ENCODE measurements at places on chromosomes 16 and 17. TPM values are rescaled to one million over a fixed set of nuclear protein-coding genes. Genes with fewer than 3 reads are reported as not detected.

GRCh38 chr17:33580215-33580614, 287.1 kb upstream of the ASIC2 start:
- DNase-seq, result no peak

DNA sequence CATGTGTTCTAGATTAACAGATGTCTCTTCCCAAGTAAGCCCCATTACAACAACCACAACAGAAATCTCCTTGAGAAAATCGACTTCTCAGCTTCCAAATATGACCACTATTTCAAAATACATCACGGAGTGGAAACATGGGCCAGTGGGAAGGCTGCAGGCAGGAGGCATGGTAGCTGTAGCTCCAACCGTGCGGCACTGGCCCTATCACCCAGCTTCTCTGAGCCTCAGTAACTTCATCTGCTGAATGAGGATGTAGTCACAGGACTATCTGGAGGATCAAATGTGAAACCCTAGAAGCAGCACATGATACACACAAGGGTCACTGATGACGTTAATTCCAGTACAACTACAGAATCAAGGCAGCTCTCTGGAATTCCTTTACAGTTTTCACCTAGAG, 112.2 kb downstream of the VPS53 start:
- no peak for DNase-seq

GRCh38 chr16:84013787-84014569, 28.6 kb downstream of the SLC38A8 start:
- DNase-seq, result no peak

DNA sequence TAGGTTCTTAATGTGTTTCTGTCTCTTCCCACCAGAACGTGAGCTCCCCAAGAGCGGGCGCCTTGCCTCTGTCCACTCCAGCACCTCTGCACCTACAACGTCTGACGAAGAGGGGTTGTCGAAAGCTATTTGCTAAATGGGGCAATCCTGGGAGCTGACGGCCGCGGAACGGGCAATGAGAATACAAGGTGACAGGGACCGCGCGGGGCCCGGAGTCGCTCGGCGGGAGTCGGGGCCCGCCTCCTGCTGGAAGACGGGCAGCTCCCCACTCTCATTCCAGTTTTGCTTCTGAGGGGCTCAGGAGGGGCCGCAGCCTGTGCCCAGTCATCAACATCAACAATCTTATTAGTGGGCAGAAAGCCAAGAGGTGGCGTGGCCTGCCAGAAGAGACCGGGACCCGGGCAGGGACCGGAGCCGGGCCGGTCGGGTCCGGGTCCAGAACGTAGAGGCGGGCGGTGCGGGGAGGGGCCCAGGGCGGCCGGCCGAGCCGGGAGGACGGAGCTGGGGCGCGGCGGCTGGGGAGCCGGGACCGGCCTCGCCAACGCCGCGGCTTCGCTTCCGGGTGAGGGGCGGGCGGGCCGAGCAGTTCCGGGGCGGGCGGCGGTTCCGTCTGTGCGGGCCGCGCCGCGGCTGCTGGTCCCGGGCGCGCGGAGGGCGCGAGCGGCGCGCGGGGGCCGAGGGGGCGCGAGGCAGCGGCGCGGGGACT, at the start of gene MOSMO:
Gene MOSMO (plus strand): TSS at position 603 of the 706 bp plus-strand sequence. CDS start 191 bp downstream, outside the sequence.
- peak; percentile 93 for DNase-seq

WNT9B gene
- 0.74 TPM for total RNA-seq

KRT12 gene
- total RNA-seq, result not detected

GRCh38 chr17:1555651-1556471, 6.7 kb downstream of the PITPNA start:
- no peak for DNase-seq

Data from mesenteric fat pad (tissue), 1 donor.